ENCODE measurements at places on chromosomes 16 and 17. TPM values are rescaled to one million over a fixed set of nuclear protein-coding genes. Genes with fewer than 3 reads are reported as not detected.

ABCC12 gene
- 0.26 TPM for total RNA-seq

EFNB3 gene
- 0.39 TPM for total RNA-seq

NOXO1 gene
- not detected for total RNA-seq

GCGR gene
- total RNA-seq, result not detected

ANKS4B gene
- total RNA-seq, result not detected

EMP2 gene
- 32.8 TPM for total RNA-seq

MT3 gene
- total RNA-seq, result 0.59 TPM

C17orf78 gene
- total RNA-seq, result not detected

TMEM238L gene
- total RNA-seq, result not detected

FNDC8 gene
- total RNA-seq, result not detected

KRT40 gene
- total RNA-seq, result not detected

CACNA1G gene
- total RNA-seq, result 0.59 TPM

ASIC2 gene
- total RNA-seq, result 0.07 TPM

EEF2KMT gene
- total RNA-seq, result 16.7 TPM

SULT1A3 gene
- 4.0 TPM for total RNA-seq

TEX14 gene
- total RNA-seq, result 0.03 TPM

RGS9 gene
- 1.1 TPM for total RNA-seq

TBC1D3D gene
- total RNA-seq, result 0.33 TPM

MSLN gene
- not detected for total RNA-seq

TOB1 gene
- total RNA-seq, result 19.0 TPM

HOXB9 gene
- not detected for total RNA-seq

HOXB5 gene
- total RNA-seq, result 0.50 TPM

SHISA6 gene
- not detected for total RNA-seq

NDRG4 gene
- total RNA-seq, result 6.2 TPM

ERCC4 gene
- total RNA-seq, result 9.6 TPM

SAMD14 gene
- total RNA-seq, result 9.7 TPM

CIBAR2 gene
- total RNA-seq, result not detected

CASKIN2 gene
- 13.9 TPM for total RNA-seq

AANAT gene
- total RNA-seq, result not detected

COX6A2 gene
- not detected for total RNA-seq

ABCC6 gene
- total RNA-seq, result 0.65 TPM

SCN4A gene
- under 0.01 TPM for total RNA-seq

SULT1A2 gene
- not detected for total RNA-seq

CES5A gene
- not detected for total RNA-seq

PLCG2 gene
- 0.07 TPM for total RNA-seq

CDRT15L2 gene
- total RNA-seq, result not detected

Measured in smooth muscle cell of the pulmonary artery (primary cell).